Lower leg skin (tissue), 4 donors: ENCODE measurements at places on chromosomes 4 and X. TPM values are rescaled to one million over a fixed set of nuclear protein-coding genes. Genes with fewer than 3 reads are reported as not detected.

NDP gene
- total RNA-seq = 0.22 TPM

SOX3 gene
- total RNA-seq = not detected

TSR2 gene
- 20.2 TPM for total RNA-seq

RTL3 gene
- not detected for total RNA-seq

VEGFD gene
- total RNA-seq = 1.5 TPM

SLC26A1 gene
- total RNA-seq = 0.15 TPM

HSFX2 gene
- total RNA-seq = not detected

TSPAN6 gene
- total RNA-seq = 13.3 TPM

PF4V1 gene
- total RNA-seq = not detected

RADX gene
- total RNA-seq = 3.1 TPM

EDNRA gene
- 6.2 TPM for total RNA-seq

PDZD4 gene
- total RNA-seq = 2.2 TPM

ARX gene
- not detected for total RNA-seq
